Hematopoietic multipotent progenitor cell treated with erythropoietin and hydrocortisone succinate and interleukin-3 and kit ligand, for 8 days (in vitro differentiated cells): ENCODE measurements at places on chromosomes 4 and X.
A peak's percentile ranks its signal among the peaks of the same experiment; 100 is the strongest.

- peak; percentile 58 for DNase-seq
Measured at GRCh38 chr4:154332681-154333421, 158.7 kb downstream of the DCHS2 start.

GRCh38 chrX:155068165-155068564, 2.8 kb downstream of the CMC4 start:
- no peak for DNase-seq

- no peak for DNase-seq
Measured at GRCh38 chr4:120263618-120264017, 197.0 kb upstream of the MAD2L1 start.

DNA sequence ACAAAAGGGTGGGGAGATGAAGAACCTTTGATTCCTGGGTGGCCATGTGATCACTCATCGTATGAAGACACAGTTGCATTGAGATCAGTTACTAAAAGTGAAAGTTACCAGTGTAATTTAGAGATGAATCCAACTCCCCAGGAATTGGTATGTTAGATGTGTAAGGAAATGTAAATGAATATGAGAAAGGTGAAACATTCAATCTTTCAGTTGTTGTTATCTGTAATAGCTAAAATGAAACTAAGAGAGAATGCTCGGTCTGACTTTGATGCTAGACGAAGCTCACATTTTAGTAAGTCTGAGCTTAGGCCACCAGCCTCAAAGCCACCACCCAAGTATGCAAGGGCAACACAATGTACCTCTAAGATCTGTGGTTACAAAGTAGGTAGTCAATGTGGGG, 194.3 kb upstream of the POF1B start:
- DNase-seq = no peak

- peak; percentile 87 for DNase-seq
Measured at GRCh38 chr4:158172261-158173258, at the start of gene GASK1B. Gene GASK1B (minus strand): TSS chr4:158173025. CDS start chr4:158171375, 1,650 bp downstream.

- DNase-seq = no peak
Measured at GRCh38 chr4:15295421-15296162, 132.2 kb upstream of the C1QTNF7 start.

- DNase-seq = no peak
Measured at GRCh38 chr4:71162386-71162785, 168.9 kb downstream of the DCK start.

DNA sequence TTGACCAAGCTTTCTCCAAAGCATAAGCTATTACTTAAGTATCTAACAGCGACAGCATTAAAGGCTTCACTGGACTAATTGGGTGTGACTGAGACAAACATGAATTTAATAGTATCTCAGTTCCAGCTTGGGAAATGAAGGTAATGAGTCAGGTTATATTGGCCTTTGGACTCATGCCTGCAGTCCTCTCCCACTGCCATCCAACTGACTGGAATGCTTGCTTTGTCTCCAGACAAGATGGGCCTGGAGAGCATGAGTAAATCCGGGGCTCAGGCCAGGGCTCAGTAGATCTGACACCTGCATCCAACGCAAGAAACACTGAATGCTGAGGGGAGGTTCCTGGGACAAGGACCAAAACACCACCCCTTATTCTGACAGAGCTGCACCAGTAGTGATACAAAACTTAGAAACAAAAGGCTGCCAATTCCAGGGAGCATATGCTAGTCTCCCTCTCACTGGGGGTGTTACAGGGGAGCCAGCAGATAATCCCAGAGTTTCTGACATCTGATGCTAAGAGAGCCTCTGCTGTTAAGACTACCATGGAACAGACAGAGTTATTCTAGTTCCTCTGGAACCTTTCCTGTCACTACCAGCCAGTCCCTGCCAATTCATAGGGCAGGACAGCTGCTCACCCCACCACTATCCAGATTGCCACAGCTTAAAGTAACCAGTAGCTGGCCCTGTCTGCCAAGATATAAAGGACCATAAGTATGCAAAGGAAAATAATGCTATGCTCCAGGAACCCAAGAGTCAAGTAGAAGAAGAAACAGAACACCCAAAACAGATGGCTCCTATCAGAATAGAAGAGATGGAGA, 293.8 kb downstream of the IQCM start:
- no peak for DNase-seq

DNA sequence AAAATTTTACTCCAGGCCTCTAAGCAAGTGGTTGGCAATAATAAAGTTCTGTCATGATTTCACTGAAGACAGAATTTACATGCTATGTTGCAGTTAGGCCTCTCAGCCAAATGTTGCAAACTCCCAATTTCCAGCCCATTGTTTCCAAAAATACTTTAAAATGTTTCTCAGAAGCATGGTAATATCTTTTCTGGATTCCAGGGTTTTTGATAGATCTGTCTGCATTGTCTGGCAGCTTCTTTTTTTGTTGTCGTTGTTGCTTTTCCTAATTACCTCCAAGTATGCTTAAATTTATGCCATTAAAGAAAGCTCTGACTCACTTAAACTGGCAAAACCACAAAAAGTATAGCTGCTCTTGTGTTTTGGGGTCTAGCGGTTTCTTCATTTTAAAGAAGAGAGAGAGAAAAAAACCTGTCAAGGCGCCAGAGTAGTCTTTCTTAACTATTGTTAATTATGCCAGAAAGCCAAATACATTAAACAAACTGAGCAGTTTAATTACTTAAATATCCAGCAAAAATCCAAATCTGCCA, 97.0 kb downstream of the AGTR2 start:
- no peak for DNase-seq

- no peak for DNase-seq
Measured at GRCh38 chr4:2084316-2084715, 25.2 kb downstream of the NAT8L start.

GRCh38 chr4:83362492-83363329, 28.1 kb upstream of the HPSE start:
- peak; percentile 66 for DNase-seq

DNA sequence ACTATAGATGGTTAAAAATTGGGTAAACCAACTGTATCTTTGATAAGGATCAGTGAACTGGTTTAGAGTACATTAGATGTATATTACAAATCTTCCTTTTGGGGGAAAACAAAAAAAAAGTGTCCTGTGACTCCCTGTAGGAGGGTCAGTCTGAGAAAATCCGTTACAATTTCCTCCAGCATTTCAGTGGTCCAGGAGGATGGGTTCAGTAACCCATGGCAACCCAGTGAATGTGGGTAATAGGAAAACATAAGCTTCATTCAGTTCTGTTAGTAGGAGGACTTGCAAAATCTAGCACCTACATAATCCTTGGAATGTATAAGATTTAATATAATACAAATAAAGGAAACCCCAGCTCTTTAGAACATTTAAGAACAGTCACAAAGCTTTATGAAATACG, 16.2 kb downstream of the STOX2 start:
- no peak for DNase-seq
